ENCODE measurements at places on chromosomes 2 and 18. TPM values are rescaled to one million over a fixed set of nuclear protein-coding genes. Genes with fewer than 3 reads are reported as not detected.

Gene C2orf15
- total RNA-seq, result not detected

Gene KCNG2
- total RNA-seq, result not detected

Gene GKN2
- not detected for total RNA-seq

Gene WDSUB1
- total RNA-seq, result 14.9 TPM

Gene LONRF2
- total RNA-seq, result 7.6 TPM

Gene ABCG8
- not detected for total RNA-seq

Gene LYPD6
- total RNA-seq, result 4.4 TPM

Gene SERPINB11
- total RNA-seq, result not detected

Measured in uterine smooth muscle cell (primary cell).